ENCODE measurements at places on chromosomes 4 and X.

DNA sequence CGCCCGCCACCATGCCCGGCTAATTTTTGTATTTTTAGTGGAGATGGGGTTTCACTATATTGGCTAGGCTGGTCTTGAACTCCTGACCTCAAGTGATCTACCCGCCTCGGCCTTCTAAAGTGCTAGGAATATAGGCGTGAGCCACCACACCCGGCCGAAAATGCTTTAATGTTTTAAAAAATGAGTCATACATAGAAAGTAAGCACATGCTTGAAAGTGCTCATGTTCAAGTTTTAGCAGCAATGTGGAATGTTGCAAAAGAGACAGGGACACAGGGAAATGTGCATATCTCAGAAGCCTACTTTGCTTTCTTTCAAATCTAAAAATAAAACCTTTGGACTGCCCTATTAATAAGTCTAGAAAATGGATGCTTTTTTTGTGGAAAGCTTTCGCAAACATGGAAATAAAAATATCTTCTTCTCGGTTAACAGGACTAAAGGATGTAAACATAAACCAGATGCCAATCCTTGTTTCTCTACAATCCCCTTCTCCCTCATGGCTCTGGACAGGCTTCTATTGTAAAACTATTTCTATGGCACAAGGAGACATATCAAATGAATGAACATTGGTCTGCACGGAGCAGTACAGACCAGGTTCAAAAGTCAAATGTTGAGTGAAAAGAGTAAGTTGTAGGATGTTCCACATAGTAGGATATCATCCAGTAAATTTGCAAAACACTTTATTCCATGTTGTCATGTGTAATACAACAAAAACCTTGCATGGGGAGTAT lies 15.0 kb downstream of the MECP2 start:
- no peak for DNase-seq

GRCh38 chrX:15864023-15864422 lies 9.4 kb upstream of the AP1S2 start:
- no peak for DNase-seq

DNA sequence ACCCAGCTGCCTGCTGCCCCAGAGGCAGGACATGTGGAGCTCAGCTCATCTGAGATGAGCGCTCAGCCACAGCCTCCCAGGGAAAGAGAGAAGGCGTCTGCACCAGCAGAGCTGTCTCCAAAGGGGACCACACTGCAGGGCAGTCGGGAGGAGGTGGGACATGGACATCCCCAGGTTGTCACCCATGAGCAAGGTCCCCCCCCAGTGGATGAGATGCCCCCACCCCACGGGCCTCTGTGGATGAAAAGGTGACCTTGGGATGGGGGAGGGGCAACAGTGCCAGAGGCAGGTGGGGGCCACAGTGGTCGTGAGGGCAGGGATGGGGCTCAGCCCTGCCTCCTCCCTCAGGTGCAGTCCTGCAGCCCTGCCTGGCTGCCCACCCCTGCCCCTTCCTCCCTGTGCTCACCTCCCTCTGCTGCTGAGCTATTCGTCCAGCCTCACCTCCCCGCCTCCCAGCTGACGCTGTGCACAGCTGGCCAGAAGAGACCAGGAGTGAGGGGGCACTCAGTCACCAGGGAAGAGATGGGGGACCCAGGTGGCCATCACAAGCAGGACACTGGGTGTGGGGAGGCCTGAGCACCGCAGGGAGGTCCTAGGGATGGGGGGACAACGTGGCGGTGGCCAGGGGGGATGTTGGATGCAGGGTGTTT lies 9.3 kb downstream of the NKX1-1 start:
- no peak for DNase-seq

GRCh38 chr4:11628093-11628725 lies 199.5 kb upstream of the HS3ST1 start:
- DNase-seq, result no peak

- no peak for DNase-seq
Measured at GRCh38 chr4:140463614-140464013, 34.5 kb downstream of the MGAT4D start.

- no peak for DNase-seq
Measured at GRCh38 chr4:152436384-152436783, 99.5 kb downstream of the FBXW7 start.

GRCh38 chrX:150032742-150033141 lies 94.5 kb upstream of the EOLA2 start:
- no peak for DNase-seq

DNA sequence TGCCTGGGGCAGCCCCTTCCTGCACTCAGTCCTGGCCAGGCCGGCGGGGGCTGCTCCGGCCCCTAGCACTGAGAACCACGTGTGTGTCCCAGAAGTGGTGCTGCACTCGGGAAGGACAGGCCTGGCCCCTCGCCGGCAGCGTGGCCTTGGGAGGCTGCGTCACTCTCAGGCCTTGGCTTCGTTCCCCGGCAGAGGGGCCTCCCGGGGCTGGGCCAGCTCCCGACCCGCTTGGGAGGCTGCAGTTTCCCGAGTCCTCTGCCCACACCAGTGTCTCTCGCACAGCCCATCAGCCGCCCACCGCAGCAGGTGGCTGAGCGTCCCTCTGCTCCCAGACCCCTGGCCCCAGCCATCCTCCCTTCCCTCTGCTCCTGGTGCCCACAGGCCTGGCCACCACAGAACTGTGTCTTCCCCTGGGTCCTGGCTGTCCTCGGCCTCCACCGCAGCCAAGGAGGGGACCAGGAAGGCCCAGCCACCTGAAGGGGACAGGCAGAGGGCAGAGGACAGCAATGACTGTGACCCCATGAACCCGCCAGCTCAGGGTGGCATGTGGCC lies 10.9 kb upstream of the CPLX1 start:
- peak; percentile 22 for DNase-seq

DNA sequence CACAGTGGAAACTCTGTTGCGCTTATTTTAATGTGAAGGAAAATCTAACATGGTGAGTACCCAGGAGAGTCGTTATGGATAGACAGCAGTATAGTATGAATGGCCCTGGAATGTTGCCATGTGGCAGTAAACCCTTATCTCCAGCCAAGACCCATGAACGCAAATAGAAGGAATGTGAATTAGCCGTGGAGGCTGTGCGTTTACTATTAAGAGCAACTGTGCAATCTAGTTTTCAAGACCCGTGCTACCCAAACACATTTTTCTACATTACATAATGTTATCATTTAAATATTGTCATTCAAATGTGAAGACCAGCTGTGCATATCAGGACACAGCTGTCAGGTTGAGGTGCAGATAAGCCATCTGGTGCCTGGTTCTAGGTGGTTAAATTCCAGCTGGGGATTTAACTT lies 13.3 kb upstream of the AGA start:
- no peak for DNase-seq

DNA sequence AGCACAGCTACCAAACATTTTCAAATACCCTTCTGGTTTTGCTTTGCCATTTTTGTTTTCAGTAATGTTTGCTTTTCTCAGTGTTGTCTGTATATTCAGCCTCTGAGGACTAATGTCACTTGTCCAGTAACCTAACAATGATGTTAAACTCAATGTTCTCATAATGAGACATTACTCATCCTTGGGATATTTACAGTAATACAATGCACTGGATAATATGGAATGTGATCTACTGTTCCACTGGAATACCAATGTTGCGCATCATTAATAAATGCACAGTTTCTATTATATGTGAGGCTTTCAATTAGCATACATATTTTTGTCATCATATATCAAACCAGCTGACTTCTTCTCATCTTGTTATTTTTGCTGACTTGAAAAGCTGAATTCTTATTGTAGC lies 259.1 kb downstream of the SH2D1A start:
- DNase-seq, result no peak

DNA sequence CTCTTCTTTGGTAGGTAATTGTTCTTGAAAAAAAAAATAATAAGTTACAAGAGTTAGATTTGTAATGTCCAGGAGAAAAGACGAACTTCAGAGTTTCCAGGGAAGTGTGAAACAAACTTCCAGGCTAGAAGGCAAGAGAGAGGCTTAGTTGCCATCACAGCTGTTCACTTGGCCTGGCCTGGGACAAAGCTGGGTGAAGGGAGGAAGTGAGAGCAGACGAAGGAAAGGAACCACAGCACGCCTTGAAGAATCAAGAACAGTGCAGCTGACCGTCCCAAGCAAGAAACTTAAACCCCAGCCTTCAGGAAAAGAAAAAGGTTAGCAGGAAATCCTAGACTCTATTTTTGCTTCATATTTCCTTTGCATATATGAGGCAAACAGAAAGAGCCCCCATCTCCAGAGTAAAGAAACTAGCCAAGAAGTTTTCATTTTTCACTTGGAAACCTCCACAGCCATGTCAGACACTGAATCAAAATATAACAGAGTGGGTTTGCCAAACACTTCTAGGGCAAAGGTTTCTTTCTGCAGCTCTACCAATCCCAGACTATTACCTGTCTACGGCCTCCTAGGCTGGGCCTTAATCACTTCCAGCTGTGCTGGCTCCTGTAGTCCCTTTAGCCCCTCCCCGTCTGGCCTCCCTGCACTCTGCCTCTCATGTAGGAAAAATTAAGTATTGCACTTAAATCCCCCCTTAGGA lies 209.6 kb downstream of the SPATA18 start:
- DNase-seq, result no peak

DNA sequence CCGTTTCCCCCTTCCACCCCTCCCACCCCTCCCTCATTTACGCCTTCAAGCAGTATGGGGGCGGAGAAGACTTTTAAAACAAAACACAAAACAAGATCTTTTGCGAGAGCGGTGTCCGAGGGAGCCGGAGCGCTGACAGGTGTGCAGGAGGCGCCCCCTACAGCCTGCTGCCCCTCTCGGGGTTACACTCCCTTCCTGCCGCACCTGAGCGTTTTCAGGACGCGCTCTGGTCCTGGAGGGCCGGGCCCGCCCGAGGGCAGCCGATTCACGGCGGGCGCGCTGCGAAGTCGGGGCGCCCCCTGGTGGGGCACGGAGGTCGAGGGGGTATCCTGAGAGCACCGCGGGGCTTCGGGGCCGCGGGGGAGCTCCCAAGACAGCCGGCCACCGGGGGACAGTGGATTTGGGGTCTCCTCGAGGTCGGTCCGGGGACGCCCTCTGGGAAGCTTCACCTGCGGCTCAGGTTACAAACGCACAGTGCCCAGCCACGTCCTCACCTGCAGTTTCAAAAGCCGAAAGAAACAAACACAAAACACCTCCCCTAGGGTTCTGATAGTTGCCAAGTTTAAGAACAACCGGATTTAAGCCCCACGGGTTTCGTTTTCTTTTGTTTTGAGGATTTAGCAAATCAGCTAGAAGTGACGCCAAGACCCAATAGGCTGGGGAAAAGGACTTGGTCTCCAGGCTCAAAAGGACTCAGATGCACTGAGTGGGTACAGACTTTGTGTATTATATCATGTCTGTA lies 8.0 kb upstream of the NEUROG2 start:
- peak; percentile 66 for DNase-seq
